Chondrocyte (in vitro differentiated cells): ENCODE measurements at places on chromosomes 11 and 22.

DNA sequence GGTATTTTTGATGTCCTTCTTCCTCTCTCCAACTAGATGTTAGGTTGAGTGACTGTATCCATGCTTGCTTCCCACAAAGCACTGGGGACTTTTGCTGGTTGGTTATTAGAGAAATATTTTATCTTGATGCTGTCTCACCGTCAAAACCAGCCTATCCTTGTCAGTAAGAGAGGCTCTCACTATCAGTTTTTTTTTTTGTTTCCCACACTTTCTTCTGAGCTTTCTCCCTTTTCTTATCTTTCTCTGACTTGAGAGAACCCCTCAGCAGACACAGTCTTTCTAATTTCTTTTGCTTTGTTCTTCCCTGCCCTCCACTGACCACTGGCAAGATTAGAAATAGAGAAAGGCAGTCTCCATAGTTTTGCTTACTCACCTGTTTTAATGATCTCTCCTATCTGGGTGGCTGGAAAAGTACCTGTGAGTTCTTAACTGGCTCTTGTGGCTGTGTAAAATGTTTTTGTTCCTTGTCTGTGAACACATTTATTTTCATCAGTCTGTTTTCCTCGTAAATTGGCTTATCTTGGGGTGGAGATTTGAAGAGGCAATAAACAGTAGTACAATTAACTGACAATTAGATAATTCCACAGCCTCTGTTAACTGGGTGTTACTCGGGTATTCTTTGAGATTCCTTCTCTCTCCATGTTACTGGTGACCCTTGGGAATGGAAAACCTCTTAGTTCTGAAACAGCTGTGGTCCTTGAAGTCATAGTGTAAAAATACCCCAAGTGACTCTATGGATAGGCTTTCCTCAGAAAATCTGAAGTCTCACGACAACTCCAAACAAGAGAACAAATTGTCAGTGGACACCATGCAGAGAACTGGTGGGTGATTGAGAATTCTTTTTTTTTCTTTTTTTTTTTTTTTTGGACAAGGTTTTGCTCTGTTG, at the start of gene NXPE1:
Gene NXPE1, minus strand, starts transcription at position 457 of the 886 bp plus-strand sequence. CDS start 8,680 bp downstream, outside the sequence.
- no peak for DNase-seq

- DNase-seq = no peak
Observed at GRCh38 chr11:96033599-96033998, 109.7 kb upstream of the MTMR2 start.

DNA sequence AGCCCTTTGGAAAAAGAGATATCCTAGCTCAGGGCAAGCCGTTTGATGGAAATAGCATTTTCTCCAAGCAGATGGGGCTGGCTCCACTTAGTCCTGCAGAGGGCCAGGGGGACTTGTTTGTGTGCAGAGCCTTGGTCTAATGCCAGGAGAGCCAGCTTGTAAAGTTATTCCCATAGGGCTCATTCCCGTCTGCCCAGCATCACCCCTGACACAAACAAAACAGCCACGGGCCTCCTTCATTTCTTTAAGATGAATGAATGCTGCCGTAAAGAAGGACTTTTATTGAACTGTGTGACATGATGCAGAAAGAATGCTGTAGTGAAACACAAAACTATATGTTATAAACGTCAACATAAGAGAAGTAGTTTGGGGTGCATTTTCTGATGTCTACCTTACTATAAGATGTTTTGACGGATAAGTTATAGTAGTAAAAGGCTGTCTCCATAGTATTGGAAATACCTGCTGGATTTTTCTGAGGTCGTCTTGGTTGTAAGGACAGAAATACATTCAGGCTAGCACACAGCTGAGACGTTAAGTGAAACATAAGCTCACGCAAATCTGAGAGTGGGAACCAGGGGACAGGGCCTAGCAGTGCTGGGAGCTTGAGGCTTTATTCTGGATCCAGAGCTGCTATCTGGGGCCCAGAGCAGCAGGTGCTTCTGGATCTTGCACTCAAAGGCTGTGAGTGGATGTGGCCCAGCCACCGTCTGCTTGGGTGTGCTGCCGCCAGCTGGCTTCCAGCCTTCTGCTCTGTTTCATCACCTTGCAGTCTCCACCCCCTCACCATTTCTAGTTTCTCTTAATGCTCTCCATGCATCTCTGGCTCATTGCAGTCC, 53.3 kb downstream of the NCAM1 start:
- DNase-seq = no peak

- DNase-seq = no peak
Observed at GRCh38 chr11:80309301-80309700, 868.5 kb upstream of the TENM4 start.

DNA sequence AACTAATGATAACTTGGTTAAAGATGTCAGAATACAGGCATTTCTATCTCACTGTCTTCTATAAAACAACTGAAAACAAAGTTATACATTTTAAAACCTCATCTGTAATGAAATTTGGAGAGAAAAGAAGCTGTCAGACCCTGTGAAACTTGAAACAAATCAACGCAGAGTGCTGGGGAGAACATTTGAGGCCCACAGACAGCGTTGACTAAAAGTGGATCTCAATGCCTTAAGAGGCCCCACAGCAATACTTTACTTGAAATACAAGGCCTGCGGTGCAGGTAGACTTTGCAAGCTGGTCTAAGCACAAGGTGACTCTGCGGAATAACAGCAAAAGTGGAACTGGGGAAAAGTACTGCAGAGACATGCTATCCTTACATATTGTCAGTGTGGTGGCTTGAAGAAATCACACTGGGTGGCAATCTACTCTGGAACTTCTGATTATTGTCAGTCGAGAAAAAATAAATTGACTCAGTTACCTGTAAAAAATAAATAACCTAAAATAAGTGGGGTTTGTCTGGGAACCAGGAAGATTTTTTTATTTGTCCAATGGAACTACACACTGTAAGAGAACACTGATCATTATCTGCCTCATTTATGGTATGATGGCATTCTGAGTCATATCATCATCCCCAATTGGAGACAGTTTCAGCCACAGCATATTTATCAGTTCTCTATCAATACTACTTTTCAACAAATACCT, 138.9 kb downstream of the LUZP2 start:
- DNase-seq = no peak

DNA sequence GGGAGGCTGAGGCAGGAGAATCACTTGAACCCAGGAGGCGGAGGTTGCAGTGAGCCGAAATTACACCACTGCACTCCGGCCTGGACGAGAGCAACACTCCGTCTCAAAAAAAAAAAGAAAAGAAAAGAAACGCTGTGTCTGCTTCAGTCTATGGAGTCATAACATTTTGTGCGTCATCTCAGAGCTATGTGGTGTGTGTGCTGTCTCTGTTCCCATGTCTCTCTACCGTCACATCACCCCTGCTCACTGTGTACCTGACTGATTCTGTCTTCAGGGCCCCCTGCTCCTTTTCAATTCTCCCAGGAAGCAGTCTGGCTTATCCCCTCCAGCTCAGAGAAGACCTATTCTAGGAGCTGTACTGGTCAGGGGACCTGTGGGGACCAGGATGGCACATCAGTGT, 7.0 kb downstream of the BACE1-AS start:
- DNase-seq = no peak

DNA sequence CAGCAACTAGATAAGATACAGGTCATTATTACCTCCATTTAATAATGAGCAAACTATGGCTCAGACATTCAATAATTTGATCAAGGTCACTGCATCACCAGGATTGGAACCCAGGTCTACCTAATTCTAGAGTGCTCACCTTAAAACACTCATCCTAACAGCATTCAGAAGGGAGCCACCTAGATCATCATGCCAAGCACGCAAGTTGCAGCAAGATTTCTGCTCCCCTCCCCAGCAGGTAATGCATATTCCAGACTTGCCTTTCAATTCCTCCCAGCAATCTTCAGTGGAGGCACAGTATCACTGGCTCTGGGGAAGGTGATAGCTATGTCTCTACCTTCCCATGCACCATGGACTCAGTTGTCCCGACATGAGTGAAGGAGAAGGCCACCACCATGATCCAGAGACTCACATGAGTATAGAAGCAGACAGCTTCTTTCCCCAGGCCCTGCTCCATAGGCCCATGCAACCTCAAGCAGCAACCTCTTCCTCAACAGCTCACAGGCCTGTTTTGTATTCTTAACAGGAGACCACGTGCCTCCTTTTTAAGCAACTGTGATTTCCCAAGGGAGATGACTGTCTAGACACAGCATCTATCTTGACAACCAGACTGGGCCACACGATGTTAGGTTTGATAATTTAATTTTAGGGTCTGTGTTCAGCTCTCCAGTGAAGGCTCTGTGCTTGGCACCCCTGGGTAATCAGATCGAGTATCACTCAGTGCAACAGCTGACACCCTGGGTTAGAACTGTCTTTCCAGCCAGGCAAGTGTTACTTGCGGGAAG, 36.4 kb downstream of the RAB30 start:
- DNase-seq = no peak

GRCh38 chr11:120793150-120793549, 230.8 kb upstream of the TBCEL start:
- no peak for DNase-seq

GRCh38 chr11:131204765-131205380, 165.5 kb upstream of the NTM start:
- DNase-seq = no peak

DNA sequence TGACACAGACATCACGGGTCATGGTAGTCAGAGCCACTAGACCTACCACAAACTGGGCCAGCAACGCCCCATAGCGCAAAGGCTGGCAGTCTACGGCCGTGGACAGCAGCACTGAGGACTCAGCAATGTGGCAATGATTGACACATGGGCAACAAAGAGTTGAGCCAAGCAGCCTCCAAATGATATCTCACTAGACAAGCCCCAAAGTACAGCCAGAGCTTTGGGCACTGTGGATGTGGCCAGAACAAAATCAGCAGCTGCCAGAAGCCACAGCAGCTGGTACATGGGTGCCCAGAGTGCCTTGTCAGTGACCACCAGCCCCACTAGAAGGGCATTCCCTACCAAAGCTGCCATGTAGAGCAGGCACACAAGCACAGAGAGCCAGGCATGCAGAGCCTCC, 11.2 kb upstream of the UBQLNL start:
- DNase-seq = no peak

DNA sequence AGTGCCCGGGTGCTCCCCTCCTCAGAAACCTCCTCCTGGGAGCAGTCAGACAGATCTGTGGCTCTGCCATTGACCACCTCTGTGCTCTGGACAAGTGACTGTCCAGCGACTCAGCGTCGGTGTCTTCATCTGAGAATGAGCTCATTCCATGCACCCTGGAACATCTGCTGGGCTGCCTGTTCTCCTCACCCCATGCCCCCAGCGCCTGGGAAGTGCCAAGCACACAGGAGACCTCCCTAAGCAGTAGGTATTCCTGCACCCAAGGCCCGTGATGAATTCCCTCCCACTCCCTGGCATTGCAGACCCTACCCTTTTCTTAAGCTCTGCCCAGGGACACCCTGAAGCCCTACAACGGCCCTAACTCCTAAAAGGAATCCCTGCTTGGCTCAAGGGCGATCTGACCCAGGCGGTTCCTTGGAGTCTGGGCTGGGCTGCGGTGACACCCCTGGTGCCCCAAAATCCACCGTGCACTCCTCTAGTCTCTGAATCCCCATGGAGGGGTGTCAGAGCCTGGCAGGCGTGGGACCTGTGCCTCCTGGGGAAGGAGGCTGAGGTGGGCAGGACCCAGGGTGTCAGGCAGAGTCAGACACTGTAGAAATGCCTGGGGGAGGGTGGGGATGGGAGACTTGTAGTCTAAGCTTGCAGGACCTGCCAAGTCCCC, 92.0 kb downstream of the CEP164 start:
- DNase-seq = peak; percentile 54

GRCh38 chr11:3684129-3684818, 13.1 kb upstream of the CHRNA10 start:
- DNase-seq = no peak

- DNase-seq = no peak
Observed at GRCh38 chr11:38598418-38598817, 2000.4 kb upstream of the RAG2 start.

- DNase-seq = no peak
Observed at GRCh38 chr11:109486129-109486528, 64.1 kb downstream of the C11orf87 start.

GRCh38 chr11:133191931-133192330, 340.4 kb downstream of the OPCML start:
- no peak for DNase-seq

GRCh38 chr11:61702701-61703312, 22.6 kb downstream of the DAGLA start:
- no peak for DNase-seq

- no peak for DNase-seq
Observed at GRCh38 chr11:40293655-40294348, 1165.7 kb downstream of the LRRC4C start.

GRCh38 chr11:61632096-61632495, 48.1 kb upstream of the DAGLA start:
- DNase-seq = no peak

DNA sequence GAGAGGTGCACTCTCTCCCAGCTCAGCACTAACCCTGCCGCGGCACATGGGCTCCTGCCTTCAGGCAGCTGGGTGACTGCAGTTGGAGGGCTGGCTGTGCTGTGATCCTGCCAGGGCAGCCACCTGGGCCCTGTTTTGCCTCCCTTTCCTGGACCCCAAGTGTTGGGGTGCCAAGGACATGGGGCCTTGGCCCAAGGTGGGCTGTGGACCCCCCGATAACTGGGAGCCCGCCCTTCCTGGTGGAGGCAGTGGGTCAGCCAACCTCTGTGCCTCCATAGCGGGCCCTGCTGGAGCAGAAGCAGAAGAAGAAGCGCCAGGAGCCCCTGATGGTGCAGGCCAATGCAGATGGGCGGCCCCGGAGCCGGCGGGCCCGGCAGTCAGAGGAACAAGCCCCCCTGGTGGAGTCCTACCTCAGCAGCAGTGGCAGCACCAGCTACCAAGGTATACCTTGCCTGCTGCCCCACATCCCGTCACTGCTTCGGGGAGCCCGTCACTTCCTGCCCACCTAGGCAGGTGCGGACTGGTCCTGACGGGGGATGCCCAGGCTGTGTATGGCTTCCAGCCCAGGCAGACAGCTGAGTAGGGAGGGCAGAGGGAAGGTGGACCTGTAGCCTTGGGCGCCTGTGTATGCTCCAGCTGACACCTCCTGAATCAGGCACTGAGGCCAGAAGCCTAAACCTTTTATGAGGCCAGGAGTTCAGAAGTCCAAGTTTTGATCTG, 8.9 kb downstream of the TUB start:
- no peak for DNase-seq

- DNase-seq = no peak
Observed at GRCh38 chr11:46049325-46049897, 71.8 kb downstream of the PHF21A start.

DNA sequence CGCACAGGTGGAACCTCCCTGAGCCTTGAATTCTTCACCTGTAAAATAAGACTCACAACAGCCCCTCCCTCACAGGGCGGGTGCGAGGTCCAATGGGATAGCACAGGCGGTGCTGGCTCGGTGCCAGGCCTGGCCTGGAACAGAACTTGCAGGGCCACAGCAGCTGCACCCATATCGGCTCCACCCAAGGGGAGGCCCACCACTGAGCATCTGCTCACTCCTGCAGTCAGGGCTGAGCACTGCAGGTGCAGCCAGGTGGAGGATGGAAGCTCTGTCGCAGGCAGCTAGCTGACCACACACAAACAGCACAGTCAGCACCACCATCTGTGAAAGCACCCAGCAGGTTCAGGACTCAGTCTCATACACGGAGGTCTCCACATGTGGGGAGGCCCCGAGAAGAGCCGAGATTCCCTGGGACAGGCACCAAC, 19.6 kb downstream of the VPS37C start:
- no peak for DNase-seq
